Fibroblast of skin of back (primary cell): ENCODE measurements at places on chromosomes 12 and 14.

- DNase-seq, result no peak
These were observed 36.9 kb upstream of the SINHCAF start for GRCh38 chr12:31362759-31363415.

DNA sequence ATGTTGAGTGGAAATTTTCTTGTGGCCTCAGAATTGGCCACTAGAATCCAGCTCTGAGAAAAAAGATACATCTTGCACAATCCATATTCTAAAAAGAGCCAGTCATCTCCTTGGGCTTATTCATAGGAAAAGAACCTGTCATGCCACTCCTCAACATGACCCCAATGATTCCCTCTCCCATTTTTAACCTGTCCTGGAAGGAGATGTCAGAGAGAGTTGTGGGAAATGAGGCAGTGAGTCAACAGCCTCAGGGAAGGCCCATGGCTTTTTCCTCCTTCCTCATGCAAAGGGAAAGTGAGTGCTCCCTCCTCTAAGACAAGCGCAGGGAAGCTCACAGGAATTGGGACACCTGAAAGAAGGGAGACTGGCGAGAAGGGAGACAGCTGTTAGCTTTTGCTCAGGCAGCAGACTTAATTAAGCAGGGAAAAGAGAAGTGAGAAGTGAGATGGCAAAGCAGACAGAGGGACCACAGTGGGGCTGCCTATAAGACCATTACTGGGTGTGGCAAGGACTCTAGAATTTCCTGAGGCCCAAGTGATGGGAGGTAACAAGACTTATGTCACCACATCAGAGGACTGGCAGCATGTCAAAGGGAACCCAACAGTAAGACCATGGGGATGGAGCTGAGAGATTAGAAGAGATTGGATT lies 10.2 kb upstream of the DHRS7 start:
- DNase-seq, result no peak

DNA sequence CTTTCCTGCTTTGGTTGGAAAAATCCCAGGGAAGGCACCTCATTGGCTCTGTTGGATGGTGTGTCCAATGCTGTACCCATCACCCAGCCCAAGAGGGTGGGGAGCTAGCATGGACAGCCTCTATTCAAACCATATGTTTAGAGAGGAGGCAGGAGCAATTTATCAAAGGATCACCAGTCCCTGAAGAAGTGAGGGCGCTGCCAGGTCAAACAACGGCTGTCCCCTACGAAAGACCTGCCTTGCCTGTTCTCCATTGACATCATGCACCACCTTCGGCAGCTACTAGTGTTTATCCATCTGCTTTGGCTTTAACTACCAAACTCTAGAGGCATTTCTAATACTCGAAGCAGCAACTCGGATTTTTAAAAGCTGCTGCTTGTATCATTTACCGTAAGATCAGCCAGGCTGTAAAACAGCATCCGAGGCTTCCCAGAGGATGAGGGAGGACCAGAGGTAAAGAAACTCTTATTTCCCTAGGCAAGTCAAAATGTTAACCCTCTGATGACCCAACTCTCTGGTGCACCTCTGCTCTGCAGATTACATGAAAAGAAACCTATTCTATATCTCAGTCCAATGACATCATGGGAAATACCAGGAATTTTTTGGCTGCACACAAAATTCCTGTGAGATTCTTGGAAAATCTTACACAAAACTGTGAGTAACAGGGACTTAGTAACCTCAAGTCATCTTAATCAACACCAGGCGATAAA lies 720.9 kb upstream of the TBX3 start:
- peak; percentile 94 for DNase-seq

DNA sequence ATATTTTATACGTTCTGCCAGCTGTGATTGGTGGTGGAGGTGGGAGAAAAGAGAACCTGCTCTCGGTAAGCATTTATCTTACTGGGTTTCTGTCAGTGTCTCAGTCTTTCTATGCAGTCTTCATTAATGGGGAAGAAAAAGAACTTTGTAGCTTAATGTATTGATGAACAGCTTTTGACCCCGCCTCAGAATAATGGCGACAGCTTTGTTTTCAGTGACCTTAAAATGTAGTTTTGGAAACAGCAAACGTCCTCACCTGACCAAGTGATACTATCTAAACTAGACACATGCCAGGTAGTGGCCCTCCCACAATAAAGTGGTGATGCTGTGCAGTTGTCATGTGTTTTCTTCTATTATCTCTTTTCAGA lies 1.4 kb downstream of the DACT1 start:
- DNase-seq, result no peak

DNA sequence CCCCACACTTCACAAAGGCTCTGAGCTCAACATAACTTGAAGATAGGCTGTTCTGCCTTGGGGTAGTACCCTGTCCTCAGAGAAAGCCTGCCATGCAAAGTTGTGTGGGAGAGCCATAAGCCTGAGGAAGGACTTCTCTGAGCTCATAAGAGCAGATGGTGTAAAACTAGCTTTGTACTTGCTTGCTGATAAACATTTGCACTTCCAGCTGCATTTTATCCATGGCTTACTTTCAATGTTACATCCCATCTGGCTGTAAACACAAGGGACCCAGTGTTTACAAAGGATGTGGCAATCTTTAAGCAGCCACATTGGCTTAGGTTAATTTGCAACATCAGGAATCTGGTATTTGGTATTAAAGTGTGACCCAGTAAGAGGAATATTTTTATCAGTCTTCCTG lies 258.1 kb downstream of the IPO8 start:
- DNase-seq, result no peak

GRCh38 chr14:67423424-67423823 lies 11.5 kb upstream of the PLEK2 start:
- DNase-seq, result no peak

DNA sequence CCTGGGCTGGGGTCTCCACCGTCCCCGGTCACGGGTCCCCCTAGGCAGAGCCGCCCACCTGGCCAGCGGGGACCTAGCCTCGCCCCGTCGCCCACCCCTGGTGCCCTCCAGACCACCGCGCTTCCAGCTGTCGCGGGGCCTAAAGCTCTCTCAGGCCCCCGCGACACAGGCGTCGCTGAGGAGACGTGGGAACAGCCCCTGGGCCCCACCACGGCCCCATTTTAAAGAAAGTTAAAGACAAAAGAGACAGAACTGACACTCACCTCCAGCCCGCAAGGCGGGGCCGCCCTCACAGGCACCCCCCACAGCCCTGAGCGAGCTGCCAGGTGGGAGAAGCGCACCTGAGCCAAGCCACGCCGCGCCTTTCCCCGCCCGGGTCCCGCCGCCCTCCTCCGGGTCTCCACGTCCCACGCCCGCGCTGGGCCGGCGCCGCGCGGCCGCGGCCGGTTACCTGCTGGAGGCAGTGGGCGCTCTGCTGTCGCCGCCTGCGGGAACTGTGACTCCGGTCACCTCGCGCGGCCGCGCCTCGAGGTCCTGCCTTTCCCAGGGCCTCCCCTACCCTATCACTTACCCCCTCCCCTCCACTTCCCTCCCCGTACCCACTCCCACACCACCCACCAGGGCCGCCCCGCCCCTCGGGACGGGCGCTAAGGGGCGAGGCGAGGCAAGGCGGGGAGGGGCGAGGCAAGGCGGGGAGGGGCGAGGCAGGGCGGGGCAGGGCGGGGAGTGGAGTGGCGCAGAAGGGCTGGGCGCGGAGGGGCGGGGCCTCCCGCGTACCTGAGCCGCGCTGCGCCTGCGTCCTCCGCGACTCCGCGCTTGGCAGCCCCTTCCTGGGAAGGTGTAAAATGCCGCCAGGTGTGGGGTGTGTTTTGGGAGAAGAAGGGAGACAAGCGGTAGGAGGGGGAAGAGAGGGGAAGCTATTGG lies 31.2 kb downstream of the TC2N start:
- DNase-seq, result peak; percentile 12

- no peak for DNase-seq
These were observed 768 bp downstream of the DBX2 start for GRCh38 chr12:45049912-45050750.

DNA sequence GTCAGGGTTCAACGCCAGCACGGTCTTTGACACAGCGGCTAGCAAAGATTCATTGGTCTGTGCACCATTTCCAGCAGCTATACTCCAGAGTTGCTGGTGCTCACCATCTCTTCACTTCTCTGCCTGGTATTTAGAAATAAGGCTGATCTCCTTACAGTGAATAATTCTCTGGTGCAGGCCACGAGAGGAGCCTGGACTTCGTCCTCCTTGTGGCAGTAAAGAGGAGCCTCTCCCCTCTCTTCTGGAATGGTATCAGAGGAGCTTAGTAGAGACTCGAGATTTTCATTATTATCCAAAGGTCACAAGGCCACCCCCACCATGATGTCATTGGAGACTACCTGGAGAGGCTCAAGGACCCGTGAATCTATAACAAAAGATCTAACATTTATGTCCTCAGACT lies 30.8 kb upstream of the BCL2L14 start:
- DNase-seq, result no peak

GRCh38 chr12:120738252-120739030 lies 12.8 kb downstream of the ACADS start:
- DNase-seq, result no peak

DNA sequence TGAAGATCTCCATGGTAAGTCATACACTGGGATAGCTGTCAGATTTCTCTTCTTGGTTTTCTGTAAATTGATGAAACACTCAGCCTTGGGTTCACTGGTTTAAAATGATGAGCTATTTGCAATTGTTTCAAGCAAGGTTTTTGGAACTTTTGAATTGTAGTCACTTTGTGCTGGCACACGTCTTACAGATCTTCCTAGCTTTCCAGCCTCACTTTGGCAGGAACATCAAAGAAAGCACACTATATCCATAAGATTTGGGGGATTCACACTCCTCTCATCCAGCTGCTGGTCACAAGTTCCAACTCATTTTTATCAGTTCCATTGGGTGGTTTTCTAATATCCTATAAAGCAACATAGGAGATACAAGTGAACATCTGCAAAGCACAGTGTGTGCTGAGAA lies 16.0 kb downstream of the SSPN start:
- DNase-seq, result no peak

- no peak for DNase-seq
These were observed 26.7 kb downstream of the GTF2A1 start for GRCh38 chr14:81193924-81194633.

DNA sequence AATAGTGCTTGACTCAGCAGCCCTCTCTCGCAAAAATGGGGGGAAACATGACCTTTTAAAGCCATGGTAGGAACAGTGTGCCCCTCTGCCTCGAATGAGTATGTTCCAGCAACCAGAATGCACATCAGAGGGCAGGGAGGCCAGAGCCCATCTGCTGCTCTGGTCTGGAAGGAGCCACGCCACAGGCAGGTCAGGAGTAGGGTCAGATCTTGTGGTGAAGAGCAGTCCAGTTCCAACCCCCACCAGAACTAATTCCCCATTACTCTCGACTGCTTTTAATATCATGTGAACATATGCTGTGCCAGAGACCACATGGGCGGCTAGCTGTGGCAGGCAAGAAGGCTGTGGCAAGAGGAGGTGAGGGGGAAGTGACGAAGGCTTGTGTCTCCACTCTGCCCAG lies 34.6 kb upstream of the TMX1 start:
- no peak for DNase-seq

DNA sequence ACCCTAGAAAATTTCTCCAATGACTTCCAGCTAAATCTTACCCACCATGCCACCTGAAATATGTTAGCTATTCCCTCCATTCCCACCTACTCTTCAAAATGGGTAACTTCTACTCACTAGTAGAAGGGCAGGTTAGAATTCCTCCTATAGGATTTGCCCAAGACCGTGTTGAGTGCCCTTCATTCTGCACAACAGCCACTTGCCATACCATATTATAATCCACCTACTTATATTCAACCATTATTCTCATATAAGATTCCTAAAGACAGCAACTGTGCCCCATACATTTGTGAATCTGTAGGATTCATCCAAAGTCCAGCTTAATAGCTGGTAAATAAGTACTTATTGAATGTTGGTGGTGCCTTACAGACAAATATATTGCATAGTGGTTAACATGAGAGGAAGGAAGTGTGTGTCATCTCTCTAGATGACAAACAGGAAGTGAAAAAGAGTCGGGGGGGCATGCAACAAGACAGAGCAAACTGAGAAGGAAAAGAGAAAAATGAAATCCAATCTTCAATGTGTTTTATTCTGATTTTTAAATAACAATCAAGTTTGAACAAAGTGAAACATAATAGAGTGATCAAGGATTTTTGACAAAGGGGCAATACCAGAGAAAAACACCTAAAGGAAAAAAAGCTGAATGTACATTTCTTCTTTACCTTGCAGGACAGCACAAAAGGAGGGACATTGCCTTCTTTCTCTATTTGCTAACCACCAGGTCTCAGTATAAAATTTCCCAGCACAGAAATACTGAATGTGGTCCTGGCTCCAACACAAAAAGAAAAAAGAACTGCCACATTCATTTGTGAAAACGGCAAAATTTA lies 389.3 kb upstream of the USP15 start:
- DNase-seq, result peak; percentile 3

DNA sequence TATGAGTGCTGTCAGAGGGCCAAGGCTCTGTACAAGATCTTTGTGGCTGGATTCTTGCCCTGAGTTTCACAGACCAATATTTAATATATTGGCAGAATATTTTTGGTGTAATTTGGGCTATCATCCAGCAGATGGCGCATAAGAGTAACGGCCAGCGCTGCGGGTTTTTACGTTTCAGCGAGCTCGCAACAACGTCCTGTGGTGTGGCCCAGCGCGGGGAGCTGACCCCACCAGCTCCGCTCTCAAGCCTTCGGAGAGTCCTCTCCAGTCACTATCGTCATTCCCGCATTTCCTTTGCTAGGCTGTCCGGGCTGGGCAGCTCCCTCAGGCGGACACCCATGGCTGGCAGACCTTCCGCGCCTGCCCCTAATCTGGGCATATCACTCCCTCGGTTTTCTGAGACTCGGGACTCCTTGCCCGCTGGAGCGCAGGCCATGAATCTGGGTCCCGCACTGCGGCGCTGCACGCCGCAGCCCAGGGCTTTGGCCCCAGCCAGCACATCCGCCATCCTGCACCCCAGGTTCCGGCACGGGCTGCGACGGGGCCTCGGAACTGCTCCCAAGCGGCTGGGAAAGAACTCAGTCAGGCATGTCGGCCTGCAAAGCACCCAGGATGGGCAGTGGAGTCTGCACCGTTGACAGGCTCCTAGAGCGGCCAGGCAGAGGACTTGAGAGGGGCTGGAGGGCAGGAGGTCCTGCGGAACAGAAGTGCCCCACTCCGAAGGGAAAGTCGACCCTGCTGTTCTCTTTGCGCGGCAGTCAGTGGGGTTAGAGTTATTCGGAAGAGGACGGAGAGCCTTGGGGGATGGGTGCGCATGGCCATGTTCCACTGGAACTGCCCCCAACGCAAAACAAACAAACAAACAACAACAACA lies 18.4 kb downstream of the OLR1 start:
- peak; percentile 66 for DNase-seq
